ENCODE measurements at places on chromosomes 12 and 14. TPM values are rescaled to one million over a fixed set of nuclear protein-coding genes. Genes with fewer than 3 reads are reported as not detected.

DNA sequence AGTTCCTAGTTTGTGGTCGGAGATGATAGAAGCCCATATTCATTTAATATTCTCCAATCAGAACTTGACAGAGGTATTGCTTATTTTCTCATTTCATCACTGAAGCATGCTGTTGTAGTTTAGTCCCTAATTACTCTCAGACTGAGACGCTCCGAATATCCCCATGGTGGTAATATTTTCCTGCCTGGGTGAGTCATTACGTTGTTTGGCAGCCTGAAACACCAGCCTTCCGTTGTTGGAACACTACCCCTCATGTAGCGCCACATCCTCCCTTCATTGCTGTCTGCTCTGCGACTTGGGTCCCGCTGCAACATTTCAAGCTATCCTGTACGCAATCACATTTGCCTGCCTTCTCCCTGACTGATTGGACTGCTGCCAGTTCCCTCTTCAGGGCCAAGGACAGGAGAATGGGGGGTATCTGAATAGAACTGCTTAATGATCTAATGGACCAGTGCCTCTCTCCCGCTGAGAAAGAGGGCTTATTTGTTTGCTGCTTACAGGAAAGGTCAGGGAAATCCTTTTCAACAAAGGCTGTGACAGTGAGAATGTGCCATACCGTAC is 369.1 kb downstream of the NPAS3 start:
- no peak for DNase-seq
- no peaks in the 10 kb centered on the region for H3K36me3 ChIP-seq
- H3K4me1 ChIP-seq = no peaks in the 10 kb centered on the region
- H3K27ac ChIP-seq = no peak overlapping the region
- H3K4me3 ChIP-seq = no peak overlapping the region

DNA sequence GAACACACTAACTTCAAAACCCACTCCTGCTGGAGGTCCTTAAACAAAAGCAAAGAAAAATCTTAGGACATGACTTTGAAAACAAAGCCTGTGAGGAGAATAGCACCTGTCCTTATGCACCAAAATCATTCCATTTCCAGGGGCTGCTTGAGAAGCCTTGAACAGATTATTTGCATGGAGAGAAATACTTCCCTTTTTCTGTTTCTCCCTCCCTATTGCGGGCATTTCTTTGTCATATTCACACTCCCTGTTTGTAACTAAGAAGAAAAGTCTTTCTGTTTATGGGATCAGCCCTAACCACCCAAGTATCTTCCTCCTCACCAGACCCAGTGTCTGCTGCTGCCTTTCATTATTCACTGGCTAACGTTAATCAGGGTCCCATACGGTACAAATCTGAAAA is 218.8 kb downstream of the DPF3 start:
- H3K36me3 ChIP-seq = no peaks in the 10 kb centered on the region
- no peak overlapping the region for H3K27ac ChIP-seq
- DNase-seq = no peak
- H3K27me3 ChIP-seq = no peaks in the 10 kb centered on the region
- H3K4me1 ChIP-seq = peaks cover 16% of the 10 kb centered on the region

DNA sequence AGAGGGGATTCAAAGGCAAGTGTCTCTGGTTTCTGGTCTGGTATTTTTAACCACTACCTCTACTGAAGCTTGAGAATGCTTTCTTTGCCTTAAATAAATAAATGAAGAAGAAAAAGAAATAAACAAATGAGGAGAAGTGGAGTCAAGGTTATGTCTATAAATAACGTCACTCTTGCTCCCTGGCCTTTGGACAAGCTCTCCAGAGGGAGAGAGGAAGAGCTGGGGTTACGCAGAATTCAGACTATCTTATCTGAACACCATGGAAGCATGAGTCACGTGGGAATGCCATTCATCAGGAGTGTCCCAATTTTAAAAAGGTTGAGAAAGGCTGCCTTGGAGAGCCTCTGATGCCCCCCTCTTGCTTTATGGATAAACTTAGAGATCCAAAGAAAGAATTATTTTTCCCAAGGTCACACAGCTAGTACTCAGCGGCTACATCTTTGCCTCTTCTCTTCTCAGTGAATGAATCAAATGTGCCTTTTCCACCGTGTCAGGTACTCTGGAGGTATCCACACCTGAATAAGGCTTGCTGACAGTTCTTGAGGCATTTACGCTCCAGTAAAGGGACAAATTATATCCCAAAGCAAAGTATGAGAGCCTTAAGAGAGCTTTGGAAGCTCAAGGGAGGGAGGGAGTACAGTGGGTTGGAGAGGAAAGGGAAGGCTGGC is 12.9 kb upstream of the MSI1 start:
- no peak overlapping the region for H3K4me3 ChIP-seq
- no peak overlapping the region for H3K27ac ChIP-seq
- no peaks in the 10 kb centered on the region for H3K36me3 ChIP-seq
- no peaks in the 10 kb centered on the region for H3K4me1 ChIP-seq
- no peak for DNase-seq

DNA sequence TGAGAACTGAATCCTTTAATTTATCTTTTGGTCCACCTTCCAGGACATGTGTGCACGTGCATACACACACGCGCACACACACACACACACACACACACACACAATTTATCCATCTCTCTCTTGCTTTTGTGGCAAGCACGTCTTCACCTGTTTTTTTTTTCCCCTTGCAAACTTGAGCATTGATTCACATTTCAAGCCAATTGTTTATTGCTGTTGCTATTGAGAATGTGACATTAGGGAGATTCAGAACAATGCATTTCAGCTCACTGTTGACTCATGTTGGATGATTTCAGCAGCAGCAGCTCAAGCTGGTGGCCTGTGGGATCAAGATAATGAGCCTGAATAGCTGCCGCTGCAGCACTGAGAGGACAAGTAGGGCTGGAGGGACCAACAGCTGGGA is 128.9 kb downstream of the SNAPC1 start:
- H3K27me3 ChIP-seq = peaks cover 13% of the 10 kb centered on the region
- no peak for DNase-seq
- no peaks in the 10 kb centered on the region for H3K36me3 ChIP-seq
- H3K4me3 ChIP-seq = no peak overlapping the region
- no peak overlapping the region for H3K27ac ChIP-seq
- H3K4me1 ChIP-seq = no peaks in the 10 kb centered on the region

GRCh38 chr12:30863839-30864238 is 62.7 kb upstream of the TSPAN11 start:
- peaks cover 8% of the 10 kb centered on the region for H3K27me3 ChIP-seq
- DNase-seq = no peak
- no peak overlapping the region for H3K4me3 ChIP-seq
- peaks cover 5% of the 10 kb centered on the region for H3K4me1 ChIP-seq
- H3K27ac ChIP-seq = no peak overlapping the region
- no peaks in the 10 kb centered on the region for H3K36me3 ChIP-seq

DNA sequence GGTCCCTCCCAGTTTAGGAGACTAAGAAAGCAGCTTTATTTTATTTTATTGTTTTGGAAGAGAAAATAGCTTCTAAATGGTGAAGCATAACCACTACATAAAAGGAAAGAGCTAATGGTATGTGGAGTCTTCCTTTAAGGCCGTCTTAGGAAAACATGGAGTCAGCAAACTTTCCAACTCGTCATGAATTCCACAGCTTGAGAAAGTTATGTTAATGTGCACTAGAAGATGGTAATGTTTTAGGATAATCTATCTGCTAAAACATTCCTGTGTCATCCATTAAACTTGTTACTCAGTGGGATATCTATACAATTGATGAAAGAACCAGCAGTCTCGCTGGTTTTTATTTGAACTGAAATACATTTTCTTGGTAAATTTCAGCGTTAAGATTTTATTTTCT is 448.4 kb upstream of the SEL1L start:
- H3K4me1 ChIP-seq = no peaks in the 10 kb centered on the region
- H3K27me3 ChIP-seq = no peaks in the 10 kb centered on the region
- H3K27ac ChIP-seq = no peak overlapping the region
- no peak for DNase-seq

- no peak overlapping the region for H3K4me3 ChIP-seq
- no peaks in the 10 kb centered on the region for H3K36me3 ChIP-seq
- no peaks in the 10 kb centered on the region for H3K27me3 ChIP-seq
Observed at GRCh38 chr14:66490143-66491111, 4.3 kb downstream of the CCDC196 start.

The ADAMTS20 gene
- total RNA-seq = not detected

The FUT8 gene
- 133 TPM for total RNA-seq

The RPGRIP1 gene
- total RNA-seq = under 0.01 TPM

The GUCY2C gene
- not detected for total RNA-seq

Data from osteoblast (primary cell).